ENCODE measurements at places on chromosomes 7 and 10. TPM values are rescaled to one million over a fixed set of nuclear protein-coding genes. Genes with fewer than 3 reads are reported as not detected.

Gene PRKCQ
- total RNA-seq = 43.4 TPM

Gene HDAC9
- total RNA-seq = 0.73 TPM

Gene CPEB3
- 1.3 TPM for total RNA-seq

Gene HPS6
- total RNA-seq = 12.8 TPM

Gene SORBS1
- total RNA-seq = 1.4 TPM

Gene TMEM184A
- not detected for total RNA-seq

Gene THAP5
- total RNA-seq = 11.7 TPM

GRCh38 chr7:75738604-75738974 is at the start of gene HIP1:
TSS of gene HIP1 (minus strand) at chr7:75738941. CDS start at chr7:75738920, 21 bp downstream.
- DNase-seq = no peak

- DNase-seq = no peak
These were observed 2.2 kb downstream of the CFAP46 start for GRCh38 chr10:132939957-132940790.

GRCh38 chr10:3774018-3774813 is 10.8 kb downstream of the KLF6 start:
- DNase-seq = peak; percentile 59

- DNase-seq = no peak
These were observed 572.1 kb upstream of the IGFBP3 start for GRCh38 chr7:46493196-46493595.

DNA sequence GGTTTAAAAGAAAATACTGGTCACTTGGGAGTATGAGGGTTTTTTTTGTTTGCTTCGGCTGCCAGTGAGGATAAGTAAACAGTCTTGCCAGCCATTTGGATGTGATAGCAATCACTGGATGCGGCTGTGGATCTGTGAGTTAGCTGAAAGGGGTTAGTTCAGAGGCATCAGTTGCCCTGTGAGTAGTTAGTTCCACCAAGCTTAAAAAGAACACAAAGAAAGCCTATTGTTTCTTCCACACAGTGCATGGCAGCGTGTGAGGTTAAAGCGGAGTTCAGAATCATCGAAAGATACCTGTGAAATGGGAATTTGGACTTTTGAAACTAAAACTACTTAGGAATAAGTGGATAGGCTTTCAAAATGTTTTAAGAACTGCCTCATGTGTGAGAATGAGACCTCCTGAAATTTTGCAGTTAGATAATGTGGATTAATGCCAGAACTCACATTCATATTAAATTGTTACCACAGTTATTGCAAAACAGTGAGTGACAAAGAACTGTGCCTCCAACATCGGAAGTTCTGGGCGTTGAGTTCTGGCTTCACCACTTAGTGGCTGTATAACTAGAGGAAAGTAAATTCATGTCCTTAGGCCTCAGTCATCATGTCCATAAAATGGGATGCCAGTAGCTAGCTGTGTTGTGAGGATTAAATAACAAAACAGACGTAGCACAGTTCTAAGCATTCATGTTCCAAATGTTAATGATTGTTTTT is 31.3 kb downstream of the KIAA1217 start:
- no peak for DNase-seq

DNA sequence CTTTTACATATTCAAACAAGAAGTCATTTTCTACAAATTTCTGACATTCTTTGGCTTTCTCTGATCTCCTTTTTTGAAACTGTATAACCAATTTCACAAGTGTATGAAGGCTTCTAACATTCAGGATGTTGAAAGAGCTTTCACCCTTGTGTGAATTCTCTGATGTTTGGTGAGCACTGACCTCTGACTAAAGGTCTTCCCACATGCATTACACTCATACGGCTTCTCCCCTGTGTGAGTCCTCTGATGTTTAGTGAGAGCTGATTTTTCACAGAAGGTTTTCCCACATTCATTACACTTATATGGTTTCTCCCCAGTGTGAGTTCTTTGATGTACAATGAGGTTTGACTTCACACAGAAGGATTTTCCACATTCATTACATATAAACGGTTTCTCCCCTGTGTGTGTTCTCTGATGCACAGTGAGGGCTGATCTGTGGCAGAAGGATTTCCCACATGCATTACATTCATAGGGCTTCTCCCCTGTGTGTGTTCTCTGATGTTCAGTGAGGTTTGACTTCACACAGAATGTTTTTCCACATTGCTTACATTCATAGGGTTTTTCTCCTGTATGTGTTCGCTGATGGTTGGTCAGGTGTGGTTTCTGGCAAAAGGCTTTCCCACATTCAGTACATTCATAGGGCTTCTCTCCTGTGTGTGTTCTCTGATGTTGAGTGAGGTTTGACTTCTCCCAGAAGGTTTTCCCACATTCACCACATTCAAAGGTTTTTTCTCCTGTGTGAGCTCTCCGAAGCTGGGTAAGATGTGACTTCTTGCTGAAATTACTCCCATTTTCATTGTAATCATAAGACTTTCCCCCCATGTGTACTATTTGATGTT is 25.7 kb downstream of the ZNF248 start:
- DNase-seq = no peak

- no peak for DNase-seq
These were observed 255.3 kb downstream of the HPSE2 start for GRCh38 chr10:98980353-98980752.

DNA sequence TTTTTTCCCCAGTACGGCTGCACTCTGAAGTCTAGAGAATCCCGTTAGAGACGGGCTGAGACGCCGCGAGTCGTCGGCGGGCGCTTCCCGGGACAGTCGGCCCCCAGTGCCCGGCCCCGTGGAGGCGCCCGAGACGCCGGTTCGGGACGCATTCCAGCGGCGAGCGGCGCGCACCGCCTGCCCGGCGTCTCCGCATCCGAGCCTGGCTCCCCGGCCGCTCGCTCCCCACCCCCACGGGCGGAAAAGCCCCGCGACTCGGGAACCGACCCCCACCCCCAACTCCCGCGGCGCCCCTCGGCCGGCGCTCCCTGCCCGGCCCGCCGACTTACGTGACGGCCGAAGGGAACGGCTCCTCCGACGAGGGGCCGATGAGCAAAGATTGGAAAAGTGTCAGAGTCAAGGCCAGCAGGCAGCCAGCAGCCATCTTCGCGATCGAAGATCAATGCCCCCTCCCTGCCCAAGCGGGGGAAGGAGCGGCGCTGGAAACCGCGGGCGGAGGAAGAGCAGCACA is 486 bp downstream of the CACNA2D1 start:
- DNase-seq = no peak

DNA sequence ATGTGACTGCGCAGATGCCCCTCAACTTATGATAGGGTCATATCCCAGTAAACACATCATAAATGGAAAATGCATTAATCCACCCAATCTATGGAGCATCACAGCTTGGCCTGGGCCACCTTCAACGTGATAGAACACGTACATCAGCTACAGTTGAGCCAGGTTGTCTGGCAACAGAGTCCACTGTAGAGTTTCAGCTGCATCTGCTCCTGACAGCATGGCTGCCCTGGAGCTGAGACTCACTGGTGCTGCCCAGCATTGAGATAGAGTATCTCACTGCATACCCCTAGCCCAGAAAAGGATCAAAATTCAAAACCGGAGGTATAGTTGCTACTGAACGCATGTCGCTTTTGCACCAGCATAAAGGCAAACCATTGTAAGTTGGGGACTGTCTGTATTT is 437.7 kb upstream of the MKI67 start:
- DNase-seq = no peak

DNA sequence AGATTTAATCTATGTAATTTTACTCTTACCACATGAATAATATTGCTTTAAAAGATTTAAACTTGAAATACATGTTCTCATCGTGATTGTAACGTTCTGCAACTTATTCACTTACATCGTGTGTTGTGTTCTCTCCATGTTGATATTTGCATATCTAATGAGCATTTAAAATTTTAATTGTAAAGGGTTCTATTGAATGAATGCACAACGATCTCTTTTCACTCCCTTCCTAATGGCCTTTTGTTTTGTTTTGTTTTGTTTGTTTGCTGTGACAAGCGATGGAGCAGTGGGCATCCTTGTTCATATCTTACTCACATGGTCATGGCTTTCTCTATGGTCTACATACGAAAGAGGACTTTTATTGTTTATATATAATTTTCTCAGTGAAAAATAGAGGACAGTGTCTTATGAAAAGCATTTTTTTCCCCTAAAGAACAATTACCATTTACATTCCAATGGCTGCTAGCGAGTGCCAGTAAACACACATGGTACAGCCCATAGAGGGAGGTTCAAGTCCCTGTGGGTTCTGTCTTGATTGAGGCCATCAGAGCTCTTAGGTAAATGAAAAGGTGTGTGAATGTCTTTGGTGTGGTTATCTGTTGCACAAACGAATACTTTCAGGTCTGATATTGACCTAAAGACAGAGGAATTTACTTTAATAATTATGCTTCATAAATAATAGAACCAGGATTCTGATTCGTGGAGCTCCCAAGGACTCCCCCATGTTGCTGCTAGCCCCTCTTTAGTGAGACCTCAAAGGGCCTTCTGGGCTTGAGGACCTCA is 32.4 kb downstream of the BTBD16 start:
- DNase-seq = no peak

- DNase-seq = no peak
These were observed 14.8 kb downstream of the CCL24 start for GRCh38 chr7:75798770-75799169.

DNA sequence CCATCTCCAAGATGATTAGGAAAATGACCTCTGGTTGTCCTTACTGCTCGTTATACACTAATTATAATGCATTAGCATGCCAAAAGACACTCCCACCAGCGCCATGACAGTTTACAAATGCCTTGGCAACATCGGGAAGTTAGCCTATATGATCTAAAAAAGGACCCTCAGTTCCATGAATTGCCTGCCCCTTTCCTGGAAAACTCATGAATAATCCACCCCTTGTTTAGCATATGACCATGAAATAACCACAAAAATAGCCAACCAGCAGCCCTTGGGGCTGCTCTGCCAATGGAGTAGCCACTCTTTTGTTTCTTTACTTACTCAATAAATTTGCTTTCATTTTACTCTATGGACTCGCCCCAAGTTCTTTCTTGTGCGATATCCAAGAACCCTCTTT is 41.6 kb upstream of the KCNMA1 start:
- no peak for DNase-seq

DNA sequence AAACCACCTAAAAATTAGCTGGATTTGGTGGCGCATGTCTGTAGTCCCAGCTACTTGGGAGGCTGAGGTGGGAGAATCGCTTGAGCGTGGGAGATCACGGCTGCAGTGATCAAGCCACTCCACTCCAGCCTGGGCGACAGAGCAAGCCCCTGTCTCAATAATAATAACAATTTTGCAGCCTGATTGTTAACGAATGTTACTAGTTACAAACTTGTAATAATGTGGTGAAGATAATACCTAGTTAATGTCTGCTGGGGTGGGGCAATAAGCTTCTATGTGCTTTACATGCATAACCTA is 1.2 kb upstream of the ATAD1 start:
- DNase-seq = no peak

- DNase-seq = no peak
These were observed 46.2 kb downstream of the GRK5 start for GRCh38 chr10:119253433-119254174.

DNA sequence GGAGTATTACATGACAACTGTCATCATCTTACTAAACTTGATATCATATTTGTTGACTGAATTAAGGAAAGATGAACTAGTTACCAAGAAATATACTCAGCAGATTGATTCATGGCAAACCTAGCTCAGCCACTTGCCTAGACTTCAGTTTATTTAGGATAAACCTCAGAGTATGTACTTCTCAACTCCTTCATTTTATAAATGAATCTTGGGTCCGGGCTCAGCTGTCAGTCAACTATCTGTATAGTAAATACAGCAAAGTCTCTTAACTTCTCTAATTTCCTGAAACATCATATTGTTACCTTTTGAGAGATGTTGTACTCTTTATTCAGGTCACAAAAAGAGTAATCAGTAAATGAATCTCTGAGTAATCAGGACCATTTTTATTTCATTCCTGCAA is 211.0 kb upstream of the KLF14 start:
- DNase-seq = no peak

DNA sequence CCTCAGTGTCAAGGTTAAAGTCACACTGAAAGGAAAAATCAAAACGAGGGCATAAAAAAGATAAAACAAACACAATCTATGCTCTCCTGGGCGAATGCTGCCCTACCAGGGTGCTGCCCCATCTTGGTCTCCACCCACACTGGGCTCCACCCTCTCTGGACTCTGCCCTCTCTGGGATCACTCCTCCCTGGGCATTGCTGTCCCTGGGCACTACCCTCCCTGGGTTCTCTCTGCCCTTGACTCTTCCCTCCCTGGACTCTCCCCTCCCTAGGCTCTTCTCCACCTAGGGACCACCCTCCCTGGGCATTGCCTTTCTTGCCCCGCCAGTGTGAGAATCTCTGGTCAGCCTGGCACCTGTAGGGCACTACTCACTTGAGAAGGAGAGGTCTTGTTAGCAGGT is 8.6 kb downstream of the GDF2 start:
- DNase-seq = no peak

DNA sequence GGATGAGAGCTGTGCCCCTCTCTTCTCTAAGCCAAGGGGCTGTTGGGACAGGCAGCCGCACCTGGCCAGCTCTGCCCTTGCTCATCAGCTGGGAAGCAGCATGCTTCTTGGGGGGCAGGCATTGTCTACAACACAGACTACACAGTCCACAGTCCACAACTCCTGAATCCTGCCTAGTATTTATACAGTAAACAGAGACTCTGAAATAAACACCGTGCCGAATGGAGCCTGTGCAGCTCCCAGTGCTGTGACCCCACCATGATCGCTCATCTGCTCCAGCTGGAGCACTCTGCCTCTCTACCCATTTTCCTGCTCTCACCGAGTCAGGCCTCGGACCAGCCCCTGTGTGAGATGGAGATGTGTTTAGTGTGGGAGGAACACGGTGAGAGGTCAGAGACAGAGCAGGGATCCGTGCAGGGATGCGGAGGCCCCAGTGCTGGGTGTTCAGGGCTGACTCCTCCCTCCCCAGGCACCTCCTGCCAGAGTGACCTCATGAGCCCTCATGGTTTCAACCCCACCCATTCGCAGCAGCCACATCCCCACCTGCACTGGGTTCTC is 608.0 kb downstream of the DNAJB6 start:
- no peak for DNase-seq

DNA sequence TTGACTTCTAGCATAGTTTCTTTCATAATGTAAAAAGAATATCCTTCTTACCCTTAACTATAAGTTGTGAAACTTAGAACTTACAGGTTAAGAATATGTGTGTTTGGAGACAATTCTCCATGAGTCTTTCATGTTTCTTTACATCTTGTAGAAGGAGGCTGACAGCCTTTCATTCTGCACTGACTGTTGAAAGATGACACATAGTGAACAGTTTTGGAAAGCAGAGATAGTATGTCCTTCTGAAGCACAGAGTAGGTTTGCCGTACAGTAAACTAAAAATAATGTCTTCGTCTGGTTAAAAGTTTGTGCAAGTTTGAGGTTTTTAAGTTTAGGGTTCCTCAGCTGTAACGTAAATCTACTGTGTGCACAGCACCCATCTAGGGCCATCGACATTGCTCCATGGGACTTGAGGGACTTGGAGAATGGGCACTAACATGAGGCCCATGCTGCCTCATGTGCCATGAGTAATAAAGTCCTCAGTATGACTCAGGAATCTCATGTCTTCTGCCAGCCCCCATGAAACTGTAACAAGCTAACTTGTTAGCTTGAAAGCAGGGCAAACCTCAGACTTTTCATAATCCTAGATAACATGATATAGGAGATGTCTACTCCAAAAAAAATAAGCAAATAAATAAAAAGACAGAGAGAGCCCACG is 24.5 kb upstream of the ELAPOR2 start:
- no peak for DNase-seq

Measured in CD4-positive, alpha-beta T cell (primary cell).